ENCODE measurements at places on chromosomes 16 and 17.

DNA sequence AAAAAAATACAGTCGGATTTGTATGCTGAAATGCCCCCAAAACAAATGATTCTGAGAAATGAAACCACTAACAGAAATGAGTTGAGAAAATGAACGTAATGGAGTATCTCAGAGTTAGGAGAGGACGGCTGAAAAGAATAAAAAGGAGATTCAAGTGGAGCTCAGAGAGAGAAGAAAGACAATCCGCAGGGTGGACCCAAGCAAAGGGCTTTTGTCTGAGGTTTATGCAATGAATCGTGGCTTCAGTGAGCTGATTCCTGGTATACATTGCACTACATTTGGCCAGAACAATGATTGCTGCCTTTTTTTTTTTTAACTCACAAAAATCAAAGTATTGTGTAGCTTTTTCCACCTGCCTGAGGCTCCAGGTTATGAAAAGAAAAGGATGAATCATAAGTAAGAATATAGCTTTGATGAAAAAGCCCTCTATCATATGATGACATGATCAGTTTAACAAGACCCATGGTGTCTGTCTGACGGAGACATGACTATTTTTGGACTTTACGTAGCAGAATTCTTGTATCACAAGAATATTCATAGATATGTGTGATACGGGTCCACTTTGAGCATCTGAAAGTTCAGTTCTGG, 4.4 kb upstream of the MED9 start:
- no peak for DNase-seq

GRCh38 chr17:6437466-6437865, 2.5 kb upstream of the AIPL1 start:
- DNase-seq, result peak; percentile 4

- DNase-seq, result no peak
Observed at GRCh38 chr16:86740298-86740697, 161.9 kb downstream of the FOXL1 start.

DNA sequence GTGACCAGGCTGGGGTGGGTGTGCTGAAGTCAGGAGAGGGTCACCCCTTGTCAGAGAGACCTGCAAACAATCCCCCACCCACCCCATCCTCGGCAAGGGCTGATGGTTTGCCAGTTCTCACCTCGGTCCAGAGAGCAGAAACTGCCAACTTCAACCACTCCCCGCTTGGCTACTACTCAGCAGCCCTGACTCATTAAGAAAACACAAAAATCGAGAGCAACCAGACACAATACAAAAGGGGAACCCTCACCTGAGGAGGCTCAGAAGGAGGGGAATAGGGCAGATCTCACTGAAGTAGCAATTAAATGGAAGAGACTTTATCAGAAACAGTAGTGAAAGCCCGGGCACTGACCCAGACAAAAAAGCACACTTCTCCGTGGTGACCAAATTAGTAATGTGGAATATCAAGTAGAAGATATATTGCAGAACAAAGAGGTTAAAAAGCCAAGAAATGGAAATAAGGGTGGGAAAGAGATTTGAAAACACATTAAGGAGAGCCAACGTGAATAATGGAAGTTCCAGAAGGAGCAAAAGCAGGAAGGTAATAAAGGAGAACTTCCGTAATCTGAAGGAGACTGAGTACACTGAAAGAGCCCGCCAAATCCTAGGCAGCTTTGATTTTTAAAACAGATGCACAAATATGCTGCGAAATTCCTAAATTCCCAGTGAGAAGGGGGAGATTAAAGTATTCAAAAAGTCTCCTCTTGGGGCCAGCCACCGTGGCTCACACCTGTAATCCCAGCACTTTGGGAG, 23.6 kb downstream of the CENPV start:
- DNase-seq, result no peak

- DNase-seq, result no peak
Observed at GRCh38 chr16:17947165-17947564, 389.4 kb downstream of the NPIPA8 start.

DNA sequence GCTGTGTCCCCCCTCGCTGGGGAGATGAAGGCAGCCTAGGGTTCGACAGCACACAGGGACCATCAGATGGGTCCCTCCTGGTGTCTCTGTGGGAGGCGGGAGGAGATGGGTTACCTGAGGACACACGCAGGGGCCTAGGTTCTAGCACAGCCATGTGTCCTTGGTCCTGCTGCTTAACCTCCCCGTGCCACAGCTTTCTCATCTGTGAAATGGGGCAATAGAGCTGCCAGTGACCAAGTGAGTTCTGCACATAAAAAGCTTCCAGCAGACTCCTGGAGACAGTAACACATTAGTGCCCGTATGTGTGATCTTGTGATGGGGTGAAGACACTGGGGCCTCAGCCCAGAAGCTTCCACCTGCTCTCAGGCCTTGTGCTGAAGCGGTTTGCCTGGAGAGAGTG, 96.0 kb upstream of the GSE1 start:
- DNase-seq, result no peak

DNA sequence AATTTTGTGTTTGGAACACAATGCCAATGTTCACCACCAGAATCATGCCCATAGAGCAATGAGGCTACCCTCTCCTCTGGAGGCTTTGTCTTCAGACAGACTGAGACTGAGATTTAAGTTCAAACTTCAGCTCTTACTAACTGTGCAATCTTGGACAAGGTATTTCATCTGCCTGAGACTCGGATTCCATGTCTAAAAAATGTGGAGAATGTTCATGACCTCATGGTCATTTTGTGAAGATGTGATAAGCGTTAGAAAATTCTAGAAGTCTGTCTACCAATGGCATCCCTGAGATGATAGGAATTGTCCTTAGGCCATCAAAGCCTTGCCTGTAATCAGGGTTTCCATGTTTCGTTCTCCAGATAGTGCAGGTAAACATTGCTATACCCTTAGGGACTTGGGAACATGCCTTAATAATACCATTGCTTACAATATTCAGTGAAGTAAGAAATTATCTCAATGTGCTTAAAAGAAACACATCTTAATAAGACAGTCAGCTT, 388.2 kb upstream of the MAF start:
- DNase-seq, result no peak

- DNase-seq, result no peak
Observed at GRCh38 chr16:56971768-56972043, 10.0 kb downstream of the CETP start.

DNA sequence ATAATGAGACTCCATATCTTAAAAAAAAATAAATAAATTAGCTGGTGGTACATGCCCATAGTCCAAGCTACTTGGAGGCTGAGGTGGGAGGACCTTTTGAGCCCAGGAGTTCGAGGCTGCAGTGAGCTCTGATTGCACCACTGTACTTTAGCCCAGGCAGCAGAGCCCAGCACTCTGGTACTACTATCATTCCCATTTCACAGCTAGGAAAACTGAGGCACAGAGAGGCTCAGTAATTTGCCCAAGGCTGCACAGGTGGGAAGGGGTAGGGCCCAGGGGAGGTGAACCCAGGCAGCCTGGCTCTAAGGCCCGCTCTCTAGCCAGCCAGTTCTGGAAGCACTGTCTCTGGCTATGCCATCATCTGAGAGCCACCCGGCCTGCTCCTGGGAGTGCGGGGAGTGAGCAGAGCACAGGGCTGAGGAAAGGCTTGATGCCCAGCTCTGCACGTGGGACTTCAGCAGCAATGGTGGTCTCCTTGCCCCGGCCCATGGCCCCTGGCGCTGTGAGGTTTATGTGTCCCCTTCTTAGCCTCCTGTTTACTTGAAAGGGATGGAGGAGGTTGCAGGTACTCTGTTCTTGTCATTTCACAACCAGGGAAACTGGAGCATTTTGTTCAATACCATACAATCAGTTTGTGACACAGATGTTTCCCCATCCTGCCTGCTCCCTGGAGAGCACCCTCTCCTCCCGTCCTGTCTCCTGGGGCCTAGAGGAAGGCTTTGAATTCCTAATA, 222.3 kb downstream of the KATNIP start:
- DNase-seq, result no peak

DNA sequence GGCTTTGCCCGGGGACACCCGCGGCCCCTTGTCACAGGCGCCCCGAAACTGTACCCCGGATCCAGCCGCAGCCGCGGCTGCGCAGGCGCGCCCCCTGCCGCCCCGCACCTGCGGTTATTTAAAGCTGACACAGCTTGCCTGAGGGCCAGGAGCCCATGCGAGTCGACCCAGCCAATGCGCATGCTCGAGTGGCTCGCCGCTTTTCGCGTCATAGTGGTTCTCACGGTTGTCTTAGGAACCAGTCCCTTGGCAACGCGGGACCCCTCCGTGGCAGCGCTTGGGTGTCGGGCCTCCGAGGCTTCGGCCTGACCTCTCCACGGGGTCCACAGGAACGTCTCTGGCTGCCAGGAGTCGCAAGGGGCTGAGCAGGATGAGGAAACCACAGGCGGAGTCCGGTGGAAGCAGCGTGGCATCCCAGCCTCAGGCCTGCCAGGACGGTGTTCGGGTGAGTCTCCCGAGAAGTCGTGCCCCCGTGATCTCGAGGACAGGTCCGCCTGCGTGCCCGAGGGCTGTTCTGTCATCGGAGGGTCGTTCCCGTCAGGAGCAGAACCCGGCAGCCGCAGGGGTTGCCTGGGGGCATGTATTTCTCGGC, 716.9 kb downstream of the KCNJ18 start:
- no peak for DNase-seq

DNA sequence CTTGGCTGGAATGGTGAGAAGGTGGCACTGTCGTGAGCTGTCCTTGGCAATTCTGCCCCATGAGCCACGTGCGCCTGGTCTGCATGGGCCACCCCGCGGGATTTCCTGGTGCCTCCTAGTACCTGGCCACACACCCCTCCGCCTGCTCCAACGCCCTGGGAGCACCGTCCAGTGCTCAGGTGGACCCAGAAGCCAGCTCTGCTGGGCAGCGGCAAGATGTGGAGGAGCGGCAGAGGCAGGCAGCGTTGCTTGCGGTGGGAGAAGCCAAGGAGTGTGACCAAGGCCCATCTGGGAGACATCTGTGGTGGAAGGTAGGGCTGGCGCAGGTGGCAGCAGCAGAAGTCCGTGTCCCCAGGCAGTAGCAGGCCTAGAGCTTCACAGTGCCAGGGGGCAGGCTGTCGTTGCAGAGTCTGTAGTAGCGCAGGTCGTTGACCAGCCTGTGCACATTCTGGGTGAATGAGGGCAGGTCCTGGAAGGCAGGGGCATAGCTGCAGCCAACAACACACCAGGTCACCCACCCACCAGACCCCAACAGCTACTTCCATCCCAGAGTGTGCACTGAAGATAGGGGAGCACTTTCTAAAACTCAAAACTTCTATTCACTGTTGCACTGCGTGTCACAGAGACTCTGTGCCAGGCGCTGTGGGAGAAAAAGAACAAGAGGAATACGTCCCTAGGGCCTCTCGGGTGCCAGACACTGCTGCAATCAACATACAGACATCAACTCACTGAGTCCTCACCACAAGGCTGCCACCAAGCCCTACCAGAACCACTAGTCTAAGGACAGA, 34.9 kb upstream of the GSG1L start:
- DNase-seq, result no peak

DNA sequence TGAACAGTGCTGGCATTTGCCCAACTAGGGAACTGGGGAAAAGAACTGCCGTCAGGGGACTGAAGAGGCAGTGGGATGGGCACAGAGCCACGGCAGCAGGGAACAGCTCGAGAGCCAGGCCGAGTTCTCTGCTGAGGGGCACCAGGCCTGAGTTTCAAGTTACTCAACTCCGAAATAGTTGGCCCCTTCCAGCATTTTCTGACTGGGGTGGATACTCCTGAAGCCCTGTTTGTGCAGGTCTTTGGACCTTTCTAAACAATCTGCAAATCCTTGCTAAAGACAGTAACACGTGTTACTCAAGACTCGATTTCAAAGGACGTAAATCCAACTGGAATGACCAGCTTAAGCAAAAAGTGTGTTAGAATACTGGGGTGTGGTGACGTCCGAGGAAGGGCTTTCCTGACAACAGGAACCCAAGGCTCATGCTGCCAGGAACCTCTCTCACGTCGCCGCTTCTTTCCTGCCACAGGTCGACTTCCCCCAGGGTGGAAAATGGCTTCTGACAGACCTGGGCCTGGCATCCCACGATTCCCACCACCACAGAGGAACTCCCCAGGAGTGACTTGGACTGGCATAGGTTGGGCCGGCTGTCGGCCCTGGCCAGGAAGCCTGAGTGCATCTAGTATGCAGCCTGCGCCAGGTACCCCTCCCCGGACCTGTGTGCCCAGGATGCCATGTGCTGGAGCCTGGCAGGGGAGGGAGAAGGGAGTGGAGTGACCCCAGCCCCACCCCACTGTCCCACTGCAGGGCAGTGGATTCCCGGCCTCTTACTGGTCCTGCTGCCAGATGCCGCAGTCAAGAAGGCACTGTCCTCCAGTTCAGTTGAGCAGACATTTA, 71.9 kb downstream of the N4BP1 start:
- no peak for DNase-seq

- no peak for DNase-seq
Observed at GRCh38 chr17:49318435-49318965, 43.5 kb downstream of the ZNF652 start.

GRCh38 chr16:65876056-65876408, 490.5 kb upstream of the CDH5 start:
- no peak for DNase-seq

- no peak for DNase-seq
Observed at GRCh38 chr17:20105539-20106280, 96.6 kb downstream of the SPECC1 start.

- no peak for DNase-seq
Observed at GRCh38 chr17:48207776-48208544, 100.4 kb downstream of the SNX11 start.

GRCh38 chr16:69532641-69533455, 32.9 kb upstream of the NFAT5 start:
- no peak for DNase-seq

DNA sequence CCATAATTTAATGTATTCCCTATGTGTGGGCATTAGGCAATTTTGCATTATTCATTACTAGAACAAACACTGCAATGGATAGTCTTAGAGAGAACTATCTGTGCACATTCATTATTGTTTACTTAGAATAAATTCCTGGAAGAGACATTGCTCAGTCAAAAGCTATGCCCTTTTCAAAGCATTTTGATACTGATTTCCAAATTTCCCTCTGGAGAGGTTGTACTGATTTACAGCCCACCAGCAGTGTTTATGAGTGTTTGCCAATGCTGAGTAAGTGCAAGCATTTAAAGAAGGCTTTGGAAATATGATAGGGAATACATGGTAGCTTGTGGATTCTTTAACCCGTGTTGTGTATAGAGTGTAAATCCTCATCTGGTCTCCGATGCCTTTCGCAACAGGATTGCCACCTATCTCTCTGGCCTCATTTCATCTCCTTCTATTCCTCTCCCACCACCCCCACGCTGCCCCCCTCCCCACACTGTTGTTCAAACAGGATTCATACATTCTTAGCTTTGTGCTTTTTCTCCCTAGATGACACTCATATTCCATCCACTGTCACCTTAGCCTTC, 33.4 kb upstream of the MMD start:
- DNase-seq, result no peak

GRCh38 chr17:5485270-5486205, at the start of gene DERL2:
Gene DERL2 (minus strand): TSS chr17:5486178. CDS start chr17:5486161, 17 bp downstream.
- no peak for DNase-seq

DNA sequence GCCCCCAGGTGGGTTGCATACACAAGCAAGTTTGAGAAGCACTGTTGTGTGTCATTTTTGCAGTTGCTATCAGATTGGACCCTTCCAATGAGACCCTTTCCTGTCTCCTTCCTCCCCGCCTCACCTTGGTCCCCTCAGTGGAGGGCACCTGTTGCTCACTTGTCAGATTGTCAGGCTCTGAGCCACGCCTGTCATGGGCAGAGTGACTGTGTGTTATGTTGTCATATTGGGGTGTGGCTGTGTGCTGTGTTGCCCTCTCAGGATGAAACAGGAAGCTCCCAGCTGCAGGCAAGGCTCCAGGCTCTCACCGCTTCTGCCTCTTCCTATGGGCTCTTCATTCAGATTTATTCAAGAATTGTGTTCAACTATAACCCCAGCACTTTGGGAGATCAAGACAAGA, 302.9 kb downstream of the CPPED1 start:
- no peak for DNase-seq

Measured in NCI-H2081 (cell line).